ENCODE measurements at places on chromosomes 4 and X. TPM values are rescaled to one million over a fixed set of nuclear protein-coding genes. Genes with fewer than 3 reads are reported as not detected.
A peak's percentile ranks its signal among the peaks of the same experiment; 100 is the strongest.

The AADAT gene
- total RNA-seq, result not detected

The FGF16 gene
- total RNA-seq, result not detected

DNA sequence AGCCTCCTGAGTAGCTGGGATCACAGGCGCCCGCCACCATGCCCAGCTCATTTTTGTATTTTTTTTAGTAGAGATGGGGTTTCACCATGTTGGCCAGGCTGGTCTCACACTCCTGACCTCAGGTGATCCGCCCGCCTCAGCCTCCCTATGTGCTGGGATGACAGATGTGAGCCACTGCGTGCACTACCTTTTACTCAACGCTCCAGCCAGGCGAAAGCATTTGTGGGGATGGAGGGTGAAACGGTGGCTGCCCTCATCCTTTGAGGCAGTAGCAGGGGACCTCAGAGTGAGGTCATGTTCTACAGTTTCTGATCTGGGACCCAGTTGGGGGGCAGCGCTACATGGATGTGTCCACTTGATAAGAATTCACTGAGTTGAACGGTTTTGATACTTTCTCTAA is 65.8 kb upstream of the GPR78 start:
- H3K4me3 ChIP-seq, result no peak overlapping the region
- H3K27me3 ChIP-seq, result no peaks in the 10 kb centered on the region
- no peak overlapping the region for H3K27ac ChIP-seq
- no peaks in the 10 kb centered on the region for H3K4me1 ChIP-seq

GRCh38 chr4:129806986-129807385 is 711.0 kb downstream of the C4orf33 start:
- H3K27ac ChIP-seq, result no peak overlapping the region
- DNase-seq, result no peak
- H3K27me3 ChIP-seq, result no peaks in the 10 kb centered on the region
- no peak overlapping the region for H3K4me3 ChIP-seq
- H3K4me1 ChIP-seq, result no peaks in the 10 kb centered on the region

GRCh38 chr4:83212041-83212851 is 72.4 kb downstream of the COQ2 start:
- no peaks in the 10 kb centered on the region for H3K27me3 ChIP-seq
- DNase-seq, result peak; percentile 77
- peaks cover 14% of the 10 kb centered on the region for H3K36me3 ChIP-seq
- H3K27ac ChIP-seq, result peak overlapping the region; percentile 91
- peaks cover 68% of the 10 kb centered on the region for H3K4me1 ChIP-seq

GRCh38 chrX:108036298-108036973 is 8.4 kb upstream of the VSIG1 start:
- no peaks in the 10 kb centered on the region for H3K36me3 ChIP-seq
- DNase-seq, result no peak
- H3K27ac ChIP-seq, result no peak overlapping the region
- no peaks in the 10 kb centered on the region for H3K27me3 ChIP-seq
- no peaks in the 10 kb centered on the region for H3K4me1 ChIP-seq
- no peak overlapping the region for H3K4me3 ChIP-seq

- H3K36me3 ChIP-seq, result no peaks in the 10 kb centered on the region
- no peak for DNase-seq
- H3K27ac ChIP-seq, result no peak overlapping the region
- no peaks in the 10 kb centered on the region for H3K4me1 ChIP-seq
- H3K27me3 ChIP-seq, result peaks cover 6% of the 10 kb centered on the region
Measured at GRCh38 chr4:47118192-47118929, 87.0 kb downstream of the GABRB1 start.

GRCh38 chr4:94365304-94365703 is 22.7 kb upstream of the HPGDS start:
- no peak overlapping the region for H3K27ac ChIP-seq
- no peaks in the 10 kb centered on the region for H3K36me3 ChIP-seq
- no peak for DNase-seq
- no peaks in the 10 kb centered on the region for H3K4me1 ChIP-seq
- peaks cover 10% of the 10 kb centered on the region for H3K27me3 ChIP-seq

GRCh38 chr4:3062471-3062870 is 11.9 kb downstream of the HTT-AS start:
- H3K27me3 ChIP-seq, result peaks cover 4% of the 10 kb centered on the region
- no peak overlapping the region for H3K4me3 ChIP-seq
- no peak for DNase-seq
- H3K4me1 ChIP-seq, result no peaks in the 10 kb centered on the region

- no peaks in the 10 kb centered on the region for H3K27me3 ChIP-seq
- no peaks in the 10 kb centered on the region for H3K4me1 ChIP-seq
- no peak for DNase-seq
- H3K27ac ChIP-seq, result no peak overlapping the region
- H3K4me3 ChIP-seq, result no peak overlapping the region
- H3K36me3 ChIP-seq, result no peaks in the 10 kb centered on the region
Measured at GRCh38 chr4:65046192-65047133, 623.8 kb downstream of the EPHA5 start.

DNA sequence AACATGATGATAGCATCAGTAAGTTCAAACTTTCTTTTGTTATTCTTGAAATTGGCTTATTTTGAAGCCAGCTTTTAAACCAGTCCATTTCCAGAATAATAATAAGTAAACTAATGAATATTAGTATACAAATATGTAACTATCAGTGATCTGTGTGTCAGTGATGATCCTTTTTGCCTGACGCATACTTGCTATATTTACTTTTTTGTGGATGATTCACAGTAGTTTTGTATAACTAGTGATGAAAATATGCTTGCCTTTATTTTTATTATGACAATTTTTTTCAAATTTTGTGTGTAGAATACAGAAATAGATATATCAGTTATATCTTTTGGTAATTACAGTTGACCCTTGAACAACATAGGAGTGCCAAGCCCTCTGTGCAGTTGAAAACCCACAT is 49.5 kb downstream of the USP53 start:
- no peak overlapping the region for H3K4me3 ChIP-seq
- H3K36me3 ChIP-seq, result peaks cover 38% of the 10 kb centered on the region
- no peaks in the 10 kb centered on the region for H3K27me3 ChIP-seq
- no peak for DNase-seq

DNA sequence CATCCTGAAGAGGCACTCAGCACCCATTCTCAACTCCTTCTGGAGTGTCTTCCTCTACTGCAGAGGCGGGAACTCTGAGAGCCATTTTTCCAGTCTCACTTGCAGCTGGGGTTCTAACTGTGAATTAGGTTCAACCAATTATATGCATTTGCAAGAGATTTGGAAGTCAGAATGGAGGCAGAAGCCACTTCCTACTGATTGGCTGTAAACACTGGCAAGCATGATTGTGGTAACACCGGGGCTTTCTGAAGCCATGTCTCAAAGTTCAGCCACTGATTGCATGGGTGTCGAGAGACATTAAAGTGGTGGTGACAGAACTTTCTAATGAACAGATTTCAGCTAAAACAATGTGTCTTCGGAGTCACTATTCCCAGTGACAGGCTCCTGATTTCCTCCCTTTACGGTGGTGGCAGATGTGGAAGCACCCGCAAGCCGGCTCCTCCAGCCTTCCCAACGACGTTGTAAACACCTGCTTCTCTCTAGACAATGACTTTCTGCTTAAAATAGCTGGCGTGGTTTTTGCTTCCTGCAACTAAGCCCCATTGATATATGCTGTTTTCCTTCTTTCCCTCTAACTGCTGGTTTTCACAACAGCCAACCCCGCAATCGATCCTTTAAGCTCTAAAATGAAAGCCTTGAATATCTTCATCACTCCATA is 92.0 kb downstream of the IRF2 start:
- peaks cover 74% of the 10 kb centered on the region for H3K4me1 ChIP-seq
- H3K4me3 ChIP-seq, result peak overlapping the region; percentile 11
- peak; percentile 29 for DNase-seq
- H3K27me3 ChIP-seq, result no peaks in the 10 kb centered on the region
- peaks cover 65% of the 10 kb centered on the region for H3K36me3 ChIP-seq

Measured in activated CD8-positive, alpha-beta T cell treated with anti-CD3 and anti-CD28 coated beads, Interleukin-2, amount 10 ng/mL, durations not matched to agents 7 days and 5 days (primary cell).